ENCODE measurements at places on chromosomes 6 and 20. TPM values are rescaled to one million over a fixed set of nuclear protein-coding genes. Genes with fewer than 3 reads are reported as not detected.

MOG gene
- total RNA-seq = not detected

DEFB126 gene
- not detected for total RNA-seq

STXBP5 gene
- 19.3 TPM for total RNA-seq

TFAP2A gene
- 11.9 TPM for total RNA-seq

C6orf52 gene
- 0.96 TPM for total RNA-seq

ME1 gene
- 31.1 TPM for total RNA-seq

OVOL2 gene
- 24.5 TPM for total RNA-seq

ARG1 gene
- not detected for total RNA-seq

OR12D3 gene
- total RNA-seq = not detected

OPRL1 gene
- under 0.01 TPM for total RNA-seq

NFS1 gene
- 30.9 TPM for total RNA-seq

TRIM40 gene
- total RNA-seq = not detected

JPH2 gene
- under 0.01 TPM for total RNA-seq

CFAP206 gene
- 0.48 TPM for total RNA-seq

ALDH5A1 gene
- total RNA-seq = 2.3 TPM

PBOV1 gene
- not detected for total RNA-seq

HRH3 gene
- total RNA-seq = not detected

PACRG gene
- 2.1 TPM for total RNA-seq

FGD2 gene
- under 0.01 TPM for total RNA-seq

GHRH gene
- total RNA-seq = not detected

CTCFL gene
- total RNA-seq = not detected

C6orf141 gene
- total RNA-seq = 11.3 TPM

PAK1IP1 gene
- total RNA-seq = 23.1 TPM

NPBWR2 gene
- total RNA-seq = not detected

HTR1E gene
- total RNA-seq = not detected

ADGRG6 gene
- 21.7 TPM for total RNA-seq

TAGAP gene
- total RNA-seq = not detected

HSPA12B gene
- under 0.01 TPM for total RNA-seq

MEP1A gene
- not detected for total RNA-seq

SDCBP2 gene
- 80.4 TPM for total RNA-seq

CLIC5 gene
- total RNA-seq = 0.72 TPM

PLA2G7 gene
- total RNA-seq = not detected

KHDC1 gene
- total RNA-seq = 0.24 TPM

PREX1 gene
- under 0.01 TPM for total RNA-seq

BTN1A1 gene
- not detected for total RNA-seq

SLC4A11 gene
- 3.1 TPM for total RNA-seq

F13A1 gene
- under 0.01 TPM for total RNA-seq

OR2B6 gene
- not detected for total RNA-seq

DEFB124 gene
- total RNA-seq = not detected

EYA4 gene
- 2.9 TPM for total RNA-seq

POU5F1 gene
- 1.2 TPM for total RNA-seq

DPPA5 gene
- total RNA-seq = not detected

DSTN gene
- total RNA-seq = 230 TPM

GJA1 gene
- 123 TPM for total RNA-seq

MMP24OS gene
- 4.6 TPM for total RNA-seq

PPIL1 gene
- total RNA-seq = 40.1 TPM

RXRB gene
- total RNA-seq = 15.2 TPM

MAD2L1BP gene
- 63.7 TPM for total RNA-seq

B3GALT4 gene
- total RNA-seq = 3.6 TPM

SMIM26 gene
- 119 TPM for total RNA-seq

FBXL4 gene
- 16.9 TPM for total RNA-seq

TTK gene
- 0.64 TPM for total RNA-seq

TOX2 gene
- total RNA-seq = not detected

SNAI1 gene
- total RNA-seq = not detected

GRIK2 gene
- 0.21 TPM for total RNA-seq

NT5DC1 gene
- total RNA-seq = 6.5 TPM

BLCAP gene
- 48.0 TPM for total RNA-seq

FOXA2 gene
- total RNA-seq = 4.8 TPM

GMNN gene
- total RNA-seq = 8.7 TPM

All from tracheal epithelial cell (primary cell).